Renal cortex interstitium (tissue), 15 donors: ENCODE measurements at places on chromosomes 4 and X. TPM values are rescaled to one million over a fixed set of nuclear protein-coding genes. Genes with fewer than 3 reads are reported as not detected.

FAT4 gene
- polyA plus RNA-seq = 35.0 TPM

RBM3 gene
- polyA plus RNA-seq = 288 TPM

P2RY8 gene
- 1.7 TPM for polyA plus RNA-seq

TGIF2LX gene
- not detected for polyA plus RNA-seq

ABHD18 gene
- polyA plus RNA-seq = 22.1 TPM

ANXA5 gene
- polyA plus RNA-seq = 373 TPM

CYBB gene
- polyA plus RNA-seq = 11.1 TPM

ADRA2C gene
- 9.2 TPM for polyA plus RNA-seq

C4orf54 gene
- polyA plus RNA-seq = 1.2 TPM

YY2 gene
- 2.1 TPM for polyA plus RNA-seq

GRCh38 chr4:59517007-59517406, 1683.1 kb upstream of the ADGRL3 start:
- DNase-seq = no peak

- DNase-seq = no peak
Measured at GRCh38 chr4:127616898-127617297, 15.9 kb upstream of the INTU start.

DNA sequence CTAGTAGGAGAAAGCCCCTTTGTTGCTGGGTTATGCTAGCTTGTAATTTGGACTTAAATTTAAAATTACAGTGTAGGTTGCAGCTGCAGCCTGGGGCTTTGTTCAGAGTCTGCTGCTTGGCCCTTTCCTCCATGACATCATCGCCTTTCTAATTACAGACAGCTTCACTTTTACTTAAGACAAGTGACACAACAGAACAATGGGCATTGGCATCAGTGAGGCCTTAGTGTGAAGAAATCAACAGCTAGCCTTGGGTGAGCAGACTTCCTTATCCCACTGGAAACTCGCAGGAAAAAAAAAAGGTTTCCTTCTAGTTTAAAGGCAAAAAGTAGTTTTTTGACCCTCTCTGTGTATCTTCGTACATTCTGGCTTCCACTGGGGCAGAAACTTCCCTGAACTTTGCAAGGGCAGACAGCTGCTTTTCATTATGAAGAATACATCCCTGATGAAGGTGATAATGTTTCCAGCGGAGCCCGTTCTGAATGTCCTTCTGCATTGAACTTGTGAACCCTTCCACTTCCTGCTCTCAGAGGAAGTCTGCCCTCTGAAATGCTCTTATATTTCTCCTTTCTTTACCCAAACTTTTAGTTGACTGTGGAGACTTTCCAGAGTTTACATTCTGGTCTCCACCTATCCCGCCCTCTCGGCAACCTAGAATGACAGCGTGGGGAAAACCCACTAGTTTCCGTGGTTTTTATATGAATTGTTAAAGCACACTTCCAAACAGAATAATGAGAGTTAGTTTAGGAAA, 123.2 kb upstream of the FAM9C start:
- no peak for DNase-seq

DNA sequence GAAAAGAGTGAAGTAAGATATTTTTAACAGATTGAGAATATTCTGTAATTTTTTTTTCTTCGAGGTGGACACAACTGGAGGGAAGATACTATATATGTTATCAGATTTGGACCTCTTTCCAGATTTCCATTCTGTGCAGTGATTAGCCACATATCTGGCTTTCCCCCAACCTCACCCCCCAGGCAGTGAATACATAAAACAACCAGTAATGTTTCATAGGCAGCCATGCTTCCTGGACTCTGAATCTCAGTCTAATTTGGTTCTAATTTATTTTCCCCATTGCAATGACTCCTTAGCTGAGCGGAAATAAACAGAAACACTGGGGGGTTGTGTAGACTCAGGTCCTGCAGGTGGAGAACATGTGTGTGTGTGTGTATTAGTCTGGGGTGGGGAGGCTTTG, 226.5 kb downstream of the FBXW7 start:
- DNase-seq = no peak

DNA sequence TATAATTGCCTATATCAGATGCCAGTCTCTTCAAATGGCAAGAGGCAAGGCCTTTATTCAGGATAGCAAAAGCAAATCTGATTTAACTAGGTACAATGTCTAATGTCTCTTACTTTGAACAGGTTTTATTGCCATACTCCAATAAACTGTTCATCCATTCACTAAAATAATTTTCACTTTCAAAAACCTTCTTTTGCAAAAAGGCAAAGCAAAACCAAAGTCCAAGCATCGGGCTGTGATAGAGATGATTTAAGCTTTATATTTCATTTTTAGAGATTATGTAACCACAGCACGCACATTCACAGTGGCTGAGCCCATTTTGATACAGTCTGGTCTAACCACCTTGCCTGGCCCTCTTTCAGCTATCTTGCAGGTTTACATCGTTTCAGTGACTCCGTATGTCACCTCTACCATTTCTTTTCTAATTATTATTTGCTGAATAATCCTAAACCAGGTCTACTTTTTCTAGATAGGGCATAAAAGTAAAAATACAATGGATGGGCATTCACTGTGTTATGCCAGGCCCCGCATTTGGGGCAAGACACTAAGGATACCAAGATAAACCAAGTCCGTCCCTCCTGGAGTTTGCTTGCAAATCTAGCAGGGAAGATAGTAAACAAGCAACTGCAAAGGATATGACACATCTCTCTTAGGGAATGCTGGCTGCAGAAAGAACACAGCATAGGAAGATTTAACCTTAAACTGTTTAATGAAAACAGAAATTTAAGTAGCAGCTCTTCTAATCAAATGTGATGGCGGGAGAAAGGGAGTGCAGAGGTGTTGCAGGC, 1.8 kb downstream of the CASP3 start:
- DNase-seq = no peak

- DNase-seq = no peak
Measured at GRCh38 chr4:3819210-3819919, 53.2 kb downstream of the ADRA2C start.

GRCh38 chrX:332916-333610, 14.5 kb upstream of the GTPBP6 start:
- DNase-seq = no peak

DNA sequence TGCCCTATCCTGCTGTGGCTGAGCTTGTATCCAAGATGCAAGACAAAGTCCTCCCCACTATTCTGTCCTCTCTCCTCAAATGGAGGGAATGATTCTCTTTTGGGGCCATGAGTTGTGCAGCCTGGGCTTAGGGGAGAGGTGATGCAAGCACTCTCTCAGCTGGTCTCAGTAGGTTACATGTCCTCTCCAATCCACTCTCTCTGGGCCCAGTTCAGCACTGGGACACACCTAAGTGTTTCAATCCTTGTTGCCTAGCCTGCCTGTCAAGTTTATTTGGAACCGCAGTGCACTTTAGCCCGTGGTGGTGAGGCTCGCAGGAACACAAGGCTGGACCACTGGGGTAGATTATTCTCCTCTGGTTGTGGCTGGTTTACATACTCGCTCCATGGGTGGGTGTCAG, 23.8 kb upstream of the TMPRSS11D start:
- DNase-seq = no peak

GRCh38 chr4:98557194-98557892, 101.1 kb downstream of the TSPAN5 start:
- DNase-seq = no peak

DNA sequence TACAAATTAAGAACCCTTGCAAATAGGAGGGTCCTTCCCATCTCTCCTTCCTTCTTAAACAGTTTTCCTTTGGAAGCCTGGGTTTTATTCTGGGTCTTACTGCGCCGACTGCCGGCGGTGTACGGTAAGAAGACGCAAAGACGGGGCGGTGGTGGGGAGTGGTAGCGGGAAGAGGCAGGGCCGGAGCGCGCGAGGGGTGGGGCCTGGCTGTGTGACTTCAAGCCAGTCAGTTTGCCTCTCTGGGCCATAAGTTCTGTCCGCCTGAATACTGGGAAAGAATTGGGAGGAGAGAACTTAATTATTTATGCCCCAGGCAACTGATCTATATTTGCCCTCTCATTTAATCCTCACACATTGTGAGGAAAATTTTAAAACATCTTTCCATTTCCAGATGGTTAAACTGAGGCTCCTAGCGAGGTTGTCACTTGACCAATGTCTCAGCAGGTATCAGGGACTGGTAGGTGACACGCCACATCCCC, 726 bp upstream of the KANTR start:
- DNase-seq = no peak

- peak; percentile 7 for DNase-seq
Measured at GRCh38 chr4:186624951-186625350, 69.6 kb upstream of the MTNR1A start.

DNA sequence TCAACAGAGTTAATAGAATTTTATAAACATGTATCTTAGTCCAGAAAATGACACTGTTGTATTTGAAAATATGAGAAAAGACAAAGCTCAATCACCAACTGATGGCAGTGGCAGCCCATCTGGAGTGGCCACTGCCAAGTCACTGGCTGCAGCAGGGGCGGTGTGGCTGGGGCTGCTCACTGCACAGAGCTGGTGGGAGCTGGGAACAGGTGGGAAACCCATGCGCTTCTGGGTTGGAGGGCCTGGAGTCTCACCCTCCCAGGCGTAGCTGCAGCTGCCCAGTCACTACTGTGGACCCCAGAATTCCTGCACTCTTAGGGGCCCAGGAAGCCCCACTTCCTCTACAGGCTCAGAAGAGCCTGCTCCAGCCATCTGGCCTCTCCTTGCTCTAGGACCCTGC, 251.8 kb upstream of the NDST4 start:
- no peak for DNase-seq

DNA sequence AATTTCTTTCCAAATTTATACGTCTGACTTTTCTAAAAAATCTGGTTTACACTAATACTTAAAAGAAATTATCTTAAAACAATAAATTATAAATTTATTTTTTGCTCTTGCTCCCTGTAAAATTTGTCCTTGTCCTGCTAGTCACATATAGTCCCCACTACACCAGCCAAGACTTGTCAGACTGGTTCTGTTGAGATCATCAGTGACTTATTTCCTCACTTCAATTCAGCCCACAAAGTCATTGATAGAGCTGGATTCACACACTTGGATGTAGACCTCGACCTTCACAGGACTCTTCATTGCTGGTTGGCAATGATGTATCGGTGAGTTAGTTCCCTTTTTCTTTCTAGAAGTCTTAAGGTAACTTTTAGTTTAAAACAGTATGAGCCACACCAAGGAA, at the start of gene TMPRSS11E:
Gene TMPRSS11E, plus strand, starts transcription at position 263 of the 400 bp plus-strand sequence. Its CDS starts 50 bp downstream, at position 313.
- no peak for DNase-seq

- no peak for DNase-seq
Measured at GRCh38 chrX:10350221-10350620, 193.4 kb downstream of the CLCN4 start.

- DNase-seq = no peak
Measured at GRCh38 chr4:176014583-176015108, 51.0 kb upstream of the WDR17 start.

DNA sequence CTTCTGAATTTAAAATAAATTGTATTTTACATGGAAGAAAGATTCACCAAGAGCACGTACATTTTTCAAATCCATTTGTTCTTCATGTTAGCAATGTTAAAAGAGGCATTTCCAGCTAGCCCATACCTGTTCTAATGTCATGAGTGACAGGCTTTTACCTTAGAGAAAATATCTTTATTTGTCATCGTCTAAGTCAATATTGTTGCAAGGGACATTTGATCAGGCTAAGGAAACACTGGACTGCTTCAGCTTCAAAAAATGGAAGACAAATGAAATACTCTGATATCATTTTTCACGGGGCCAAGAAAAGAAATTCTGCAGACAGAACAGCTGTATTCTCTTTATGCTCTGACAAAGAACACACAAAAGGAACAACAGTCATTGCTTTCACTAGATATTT, 207.7 kb downstream of the RCHY1 start:
- DNase-seq = no peak

DNA sequence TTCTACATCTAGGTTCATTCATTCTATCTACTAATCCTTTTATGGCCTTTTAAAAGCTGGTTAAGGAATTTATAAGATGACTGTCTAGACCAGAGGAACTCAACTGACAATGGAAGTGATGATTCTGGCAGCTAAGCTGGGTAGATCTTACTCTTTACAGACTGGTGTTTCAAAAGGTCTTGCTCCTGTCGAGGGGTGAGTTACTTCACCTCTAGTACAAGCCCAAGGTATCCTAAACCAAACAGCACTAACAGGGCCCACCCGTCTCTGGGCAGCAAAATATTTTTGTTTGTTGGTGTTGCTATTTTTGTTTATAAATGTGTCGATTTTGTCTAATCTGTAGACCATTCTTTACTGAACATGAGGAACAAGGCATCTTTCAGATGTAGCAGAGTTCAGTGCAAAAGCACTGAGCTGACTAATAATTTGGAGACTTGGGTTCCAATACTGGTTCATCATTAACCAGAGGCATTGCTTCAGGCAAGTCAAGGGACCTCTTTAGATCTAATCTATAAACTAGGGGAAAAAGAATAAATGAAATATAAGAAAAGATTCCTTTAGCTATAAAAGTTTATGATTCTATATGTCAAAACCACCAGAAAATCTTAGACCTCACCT, 90.3 kb upstream of the FRG1 start:
- no peak for DNase-seq

DNA sequence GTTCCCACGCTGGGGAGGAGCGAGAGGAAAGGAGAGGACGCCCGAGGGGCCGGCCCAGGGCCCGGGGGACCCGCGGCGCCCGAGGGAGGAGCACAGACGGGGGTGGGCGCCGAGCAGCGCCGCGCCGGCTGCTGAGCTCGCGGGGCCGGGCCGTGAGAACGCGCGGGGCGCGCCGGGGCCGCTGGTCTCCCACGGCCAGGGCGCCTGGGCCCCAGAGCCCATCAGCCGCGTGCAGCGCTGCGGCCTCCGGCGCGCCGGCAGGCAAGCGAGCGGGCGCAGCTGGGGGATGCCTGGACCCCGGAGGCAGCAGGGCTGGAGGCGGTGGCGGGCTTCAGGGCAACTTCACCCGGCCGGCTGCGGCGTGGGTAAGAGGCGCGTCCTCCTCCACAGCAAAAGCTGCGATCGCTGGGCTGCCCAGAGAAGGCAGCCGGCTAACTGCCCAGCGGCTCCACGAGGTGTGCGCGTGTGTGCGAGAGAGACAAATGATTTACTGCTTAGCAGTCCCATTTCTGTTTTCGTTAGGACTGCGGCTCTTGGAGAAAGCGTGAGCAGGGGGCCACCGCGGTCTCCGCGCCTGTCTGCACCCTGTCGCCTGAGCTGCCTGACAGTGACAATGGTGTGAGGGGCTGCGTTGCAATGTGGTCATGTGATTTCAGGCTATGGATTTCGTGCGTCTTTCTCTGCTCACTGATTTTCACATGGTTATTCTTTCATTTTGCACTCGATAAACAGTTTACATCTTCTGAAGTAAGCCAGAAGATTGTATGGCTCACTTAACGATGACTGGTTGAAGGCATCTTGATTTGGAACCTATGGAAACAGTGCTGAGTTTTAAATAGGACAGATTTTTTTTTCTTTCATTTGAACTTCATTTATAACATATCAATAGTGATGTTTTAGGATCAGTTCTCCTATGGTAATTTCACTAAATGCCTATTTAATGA, 1.2 kb downstream of the GUCY1A1 start:
- DNase-seq = no peak

- no peak for DNase-seq
Measured at GRCh38 chr4:7971881-7972500, 32.3 kb upstream of the AFAP1 start.
